Suprapubic skin (tissue), 4 donors: ENCODE measurements at places on chromosomes 5 and 9. TPM values are rescaled to one million over a fixed set of nuclear protein-coding genes. Genes with fewer than 3 reads are reported as not detected.

PCDHB7 gene
- total RNA-seq: 1.2 TPM

DNA sequence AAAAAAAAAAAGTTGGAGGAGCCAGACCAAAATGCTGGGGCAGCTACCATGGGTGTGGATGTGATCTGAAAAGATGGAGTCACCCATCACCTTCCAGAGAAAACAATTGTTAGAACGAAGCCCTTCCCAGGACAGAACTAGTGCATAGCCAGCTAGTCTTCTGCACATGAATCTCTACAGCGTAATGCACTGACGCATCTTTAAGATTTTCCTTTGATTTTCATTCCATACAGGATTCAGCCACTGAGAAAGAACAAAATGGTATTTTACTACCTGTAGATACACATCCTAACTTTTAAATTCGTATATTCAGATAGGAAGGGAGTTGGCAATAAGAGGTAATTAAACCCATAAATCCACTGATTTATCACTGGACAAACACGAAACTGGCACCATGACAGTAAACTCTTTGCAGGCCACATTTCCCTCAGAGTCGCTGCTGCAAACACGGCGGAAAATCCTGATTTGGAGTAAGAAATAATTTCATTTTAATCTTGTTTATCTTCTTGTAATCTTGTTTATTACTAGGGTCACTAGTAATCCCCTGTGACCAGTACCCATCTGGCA, 206.6 kb downstream of the SPOCK1 start:
- DNase-seq: no peak
- no peak overlapping the region for H3K27ac ChIP-seq
- H3K4me3 ChIP-seq: no peak overlapping the region

RLN2 gene
- not detected for total RNA-seq

GRCh38 chr5:122405751-122406150, 93.7 kb downstream of the SNCAIP start:
- H3K27ac ChIP-seq: no peak overlapping the region
- no peaks in the 10 kb centered on the region for H3K36me3 ChIP-seq
- no peak overlapping the region for H3K4me3 ChIP-seq
- DNase-seq: no peak
